ENCODE measurements at places on chromosomes 16 and 17.

- DNase-seq, result no peak
These were observed 650 bp downstream of the KIAA0753 start for GRCh38 chr17:6639586-6640535.

GRCh38 chr17:44581868-44582267, 24.6 kb downstream of the FZD2 start:
- no peak for DNase-seq

DNA sequence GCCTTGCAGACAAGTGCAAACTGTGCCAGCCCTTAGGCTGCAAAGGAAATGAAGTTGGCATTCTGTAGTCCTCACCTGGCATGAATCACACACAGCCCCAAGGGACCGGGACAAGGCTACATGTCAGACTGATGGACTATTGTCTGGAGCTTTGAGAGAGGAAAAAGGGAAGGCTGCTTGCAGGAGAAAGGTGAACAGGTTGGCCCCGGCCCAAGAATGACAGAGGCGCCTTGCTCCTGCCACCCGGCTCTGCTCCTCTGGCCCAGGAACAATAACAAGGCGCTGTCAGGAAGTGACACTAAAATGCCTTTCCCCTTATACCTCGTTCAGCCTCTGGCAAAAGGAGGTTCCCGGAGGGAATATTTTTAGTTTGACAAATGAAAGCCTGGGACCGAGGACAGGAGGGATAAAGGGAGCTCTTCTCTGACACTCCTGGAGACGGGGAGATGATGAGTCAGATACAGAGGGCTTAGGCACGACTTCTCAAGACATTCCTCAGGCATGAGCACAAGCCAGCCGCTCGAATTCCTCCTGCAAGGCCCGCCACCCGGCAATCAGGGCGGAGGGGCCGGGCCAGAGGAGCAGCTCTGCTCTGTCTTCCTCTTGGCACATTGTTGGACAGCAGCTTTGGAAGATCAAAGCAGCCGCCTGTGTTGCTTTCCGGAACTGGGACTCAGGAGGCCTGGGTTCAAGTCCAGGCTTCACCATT, 105.8 kb downstream of the NOG start:
- no peak for DNase-seq

GRCh38 chr17:40056379-40057015, 2.3 kb upstream of the MED24 start:
- no peak for DNase-seq

DNA sequence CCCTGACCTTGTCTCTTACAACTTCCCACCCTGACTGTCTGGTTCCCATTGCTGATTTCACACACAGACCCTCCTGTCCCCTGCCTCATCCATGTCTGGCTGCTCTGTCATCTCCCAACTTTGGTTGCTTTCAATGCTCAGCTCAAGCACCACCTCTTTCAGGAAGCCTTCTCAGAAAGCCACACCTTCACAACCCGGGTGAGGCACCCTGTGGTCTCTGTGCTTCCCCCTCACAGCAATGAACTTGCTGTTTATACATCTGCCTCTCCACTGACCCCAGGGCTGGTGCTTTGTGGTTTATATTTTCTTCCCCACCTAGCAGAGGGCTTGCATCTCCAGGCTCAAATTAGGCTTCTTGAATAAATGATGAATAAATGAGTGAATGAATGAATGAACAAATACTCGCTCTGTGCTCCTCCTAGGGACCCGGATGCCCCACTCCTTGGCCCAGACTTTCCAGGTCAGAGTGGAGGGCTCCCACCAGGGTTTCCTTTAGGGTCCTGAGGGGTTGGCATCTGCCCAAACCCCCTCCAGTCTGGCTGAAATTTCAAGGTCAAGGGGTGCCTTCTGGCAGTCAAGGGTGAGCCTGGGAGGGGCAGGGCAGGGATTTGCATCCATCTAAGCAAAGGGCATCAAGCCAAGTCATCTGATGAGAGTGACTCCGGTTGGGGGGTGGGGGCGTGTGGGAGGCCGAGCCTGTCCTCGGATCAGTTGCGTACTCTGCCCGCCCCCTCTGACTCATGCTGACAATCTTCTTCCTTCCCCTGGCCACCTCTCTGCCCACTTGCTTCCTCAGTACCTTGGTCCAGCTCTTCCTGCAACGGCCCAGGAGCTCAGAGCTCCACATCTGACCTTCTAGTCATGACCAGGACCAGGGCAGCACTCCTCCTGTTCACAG, at the start of gene ITGAX:
Gene ITGAX (plus strand): TSS at position 783 of the 898 bp plus-strand sequence. CDS start 79 bp downstream, at position 862.
- peak; percentile 65 for DNase-seq

DNA sequence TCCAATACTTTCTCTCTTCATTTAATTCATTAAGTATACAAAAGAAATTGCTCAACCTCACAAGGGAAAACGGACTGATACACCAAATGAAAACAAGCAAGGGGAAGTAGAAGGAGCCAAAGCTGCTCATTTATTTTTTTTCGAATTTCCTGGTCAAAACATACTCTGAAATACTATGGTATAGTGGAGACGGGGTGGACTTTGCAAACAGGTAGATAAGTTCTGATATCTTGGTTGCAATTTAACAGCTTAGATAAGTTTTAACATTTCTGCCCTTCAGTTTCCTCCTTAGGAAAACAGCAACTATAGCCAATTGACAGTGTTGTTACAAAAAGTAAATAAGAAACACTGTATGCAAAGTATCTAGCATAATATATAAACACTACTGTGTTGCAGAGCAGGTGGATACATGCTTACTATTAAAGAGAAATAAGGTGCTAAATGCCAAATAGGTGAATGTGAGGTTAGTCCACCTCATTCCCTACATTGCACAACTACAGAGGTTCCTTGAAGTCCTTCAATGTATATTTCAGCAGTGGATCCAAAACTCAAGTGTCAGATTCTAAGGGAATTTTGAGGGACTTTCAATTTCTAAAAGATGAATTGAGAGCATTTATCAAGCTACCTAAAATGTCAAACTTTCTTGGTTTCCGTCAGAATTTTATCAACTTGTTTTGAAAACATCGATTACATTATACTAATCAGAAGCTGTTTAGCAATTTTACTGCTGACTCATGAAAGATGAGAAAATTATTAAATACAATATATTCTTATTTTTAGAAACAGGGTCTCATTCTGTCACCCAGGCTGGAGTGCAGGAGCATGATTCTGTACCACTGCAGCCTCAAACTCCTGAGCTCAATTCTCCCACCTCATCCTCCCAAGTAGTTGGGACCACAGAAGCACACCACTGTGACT, 11.0 kb downstream of the CCDC47 start:
- no peak for DNase-seq

DNA sequence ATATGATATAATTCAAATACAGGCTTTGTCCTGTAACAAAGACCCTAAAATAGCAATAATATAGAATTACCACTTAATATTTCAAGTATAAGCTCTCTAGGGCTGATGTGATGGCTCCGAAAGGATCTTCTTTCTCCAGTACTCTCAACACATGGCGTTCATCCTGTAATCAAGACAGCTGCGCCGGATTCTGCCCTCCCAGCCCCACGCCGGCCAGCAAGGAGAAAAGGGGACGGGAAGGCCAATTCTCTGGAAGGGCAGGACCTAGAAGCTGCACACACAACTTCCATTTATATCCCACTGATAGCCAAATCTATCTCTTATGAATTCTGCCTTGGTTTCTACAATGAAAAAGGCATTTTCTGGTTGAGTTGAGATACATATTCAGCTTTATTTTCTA, 32.0 kb downstream of the CCDC182 start:
- no peak for DNase-seq

- DNase-seq, result no peak
These were observed 215.5 kb downstream of the MRTFB start for GRCh38 chr16:14286368-14287230.

DNA sequence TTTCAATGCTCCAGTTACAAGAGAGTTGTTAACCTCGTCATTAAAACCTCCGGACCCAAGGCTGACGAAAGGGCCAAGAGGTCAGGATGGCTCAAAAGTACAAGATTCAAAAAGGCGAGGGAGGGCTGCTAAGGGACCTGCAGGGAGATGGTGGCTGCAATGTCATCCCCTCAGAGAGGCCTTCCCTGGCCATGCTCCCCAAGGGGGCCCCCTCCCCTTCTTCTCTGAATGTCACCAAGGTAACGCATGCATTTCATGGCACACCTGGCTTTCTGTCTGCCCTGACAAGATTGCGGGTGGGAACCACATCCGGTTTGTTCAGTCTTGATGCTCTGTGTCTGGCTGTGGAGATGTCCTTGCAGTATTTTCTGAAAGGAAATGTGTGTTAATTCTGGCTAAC, 89.9 kb downstream of the C16orf78 start:
- peak; percentile 46 for DNase-seq

- no peak for DNase-seq
These were observed 42.8 kb downstream of the RAB11FIP3 start for GRCh38 chr16:468068-468821.

DNA sequence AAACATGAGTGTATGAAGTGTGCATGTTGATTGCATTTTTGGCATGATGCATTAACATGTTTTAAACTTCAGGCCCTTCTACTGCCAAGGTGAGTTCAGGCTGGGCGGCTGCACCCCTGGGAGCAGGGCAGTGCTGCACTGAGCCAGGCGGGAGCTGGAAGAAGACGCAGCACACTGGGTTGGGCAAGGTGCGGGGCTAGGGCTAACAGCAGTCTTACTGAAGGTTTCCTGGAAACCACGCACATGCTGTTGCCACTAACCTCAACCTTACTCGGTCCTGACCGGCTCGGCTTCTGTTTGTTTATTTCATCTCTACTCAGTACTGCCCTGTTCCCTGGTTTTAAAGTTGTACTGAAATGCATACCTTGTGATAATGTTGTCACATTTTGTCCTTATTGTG, 61.0 kb downstream of the MAP2K4 start:
- DNase-seq, result no peak

DNA sequence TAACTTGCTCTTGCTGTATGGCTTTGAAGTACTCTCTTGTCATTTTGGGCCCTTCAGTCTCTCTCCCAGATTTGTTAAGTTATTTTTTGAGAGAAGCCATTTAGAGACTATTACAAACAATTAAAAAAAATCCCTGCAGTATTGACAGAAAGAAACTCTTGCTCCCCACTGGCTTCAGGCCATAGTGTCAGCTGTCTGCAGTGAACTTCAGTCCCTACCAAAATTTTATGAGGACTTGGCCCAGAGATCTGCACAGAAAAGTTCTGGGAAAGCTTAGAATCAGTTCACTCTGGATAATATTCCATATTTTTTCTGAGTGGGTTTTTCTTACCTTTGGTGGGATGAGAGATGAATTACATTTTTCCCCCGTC, 30.9 kb upstream of the SUPT4H1 start:
- no peak for DNase-seq

DNA sequence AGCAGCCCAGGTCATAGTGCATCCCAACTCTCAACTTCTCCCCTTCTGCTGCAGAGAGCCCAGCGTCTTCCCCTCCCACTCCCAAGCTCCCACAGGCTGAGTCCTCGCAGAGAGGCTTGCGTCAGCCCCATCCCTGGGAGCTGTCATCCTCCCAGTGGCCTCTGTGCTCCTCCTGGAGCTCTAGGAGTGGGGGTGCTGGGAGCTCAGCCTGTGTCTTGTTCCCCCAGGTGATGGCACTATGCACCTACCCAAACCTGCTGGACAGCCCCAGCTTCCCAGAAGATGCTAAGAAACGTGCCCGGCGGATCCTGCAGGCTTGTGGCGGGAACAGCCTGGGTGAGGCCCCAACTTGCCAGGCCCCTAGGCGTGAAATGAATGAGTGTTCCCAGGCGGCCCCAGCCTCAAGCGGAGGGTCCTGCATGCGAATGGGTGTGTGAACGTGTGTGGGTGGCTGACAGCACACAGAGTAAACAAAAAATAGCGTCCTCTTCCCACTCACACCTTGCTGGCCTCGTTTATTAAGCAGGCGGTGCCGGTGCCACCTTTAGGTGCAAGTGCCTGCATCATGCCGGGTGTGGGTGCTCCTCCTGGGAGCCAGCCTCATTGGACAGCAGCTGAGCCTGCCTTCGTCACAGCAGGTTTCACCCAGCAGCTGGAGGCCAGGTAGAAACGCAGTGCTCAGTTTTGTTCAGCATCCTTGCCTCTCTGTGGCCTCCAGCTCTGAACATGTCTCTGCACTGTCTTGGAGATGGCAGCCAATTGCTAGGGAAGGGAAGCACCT, 16.5 kb downstream of the GPT2 start:
- no peak for DNase-seq

- DNase-seq, result no peak
These were observed 187.0 kb upstream of the CACNG3 start for GRCh38 chr16:24069036-24069590.

DNA sequence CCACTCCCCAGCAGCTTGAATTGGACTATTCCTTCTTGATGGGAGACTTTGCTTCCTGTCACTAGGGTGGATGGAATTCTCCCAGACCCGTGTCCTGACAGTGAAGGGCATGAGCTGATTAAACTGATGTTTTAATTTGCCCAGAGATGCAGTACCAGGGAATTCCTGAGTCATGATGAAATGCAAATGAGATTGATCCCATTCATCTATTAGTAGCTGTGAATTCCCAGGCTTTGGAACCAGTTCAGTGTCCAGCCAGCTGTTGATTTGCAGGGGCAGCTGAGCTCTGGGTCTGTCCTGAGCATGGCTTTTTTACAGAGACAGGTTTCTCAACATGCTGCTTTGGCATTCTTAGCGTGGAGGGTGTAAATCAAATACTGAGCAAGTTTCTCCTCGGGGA, 157.9 kb downstream of the PITPNC1 start:
- no peak for DNase-seq

DNA sequence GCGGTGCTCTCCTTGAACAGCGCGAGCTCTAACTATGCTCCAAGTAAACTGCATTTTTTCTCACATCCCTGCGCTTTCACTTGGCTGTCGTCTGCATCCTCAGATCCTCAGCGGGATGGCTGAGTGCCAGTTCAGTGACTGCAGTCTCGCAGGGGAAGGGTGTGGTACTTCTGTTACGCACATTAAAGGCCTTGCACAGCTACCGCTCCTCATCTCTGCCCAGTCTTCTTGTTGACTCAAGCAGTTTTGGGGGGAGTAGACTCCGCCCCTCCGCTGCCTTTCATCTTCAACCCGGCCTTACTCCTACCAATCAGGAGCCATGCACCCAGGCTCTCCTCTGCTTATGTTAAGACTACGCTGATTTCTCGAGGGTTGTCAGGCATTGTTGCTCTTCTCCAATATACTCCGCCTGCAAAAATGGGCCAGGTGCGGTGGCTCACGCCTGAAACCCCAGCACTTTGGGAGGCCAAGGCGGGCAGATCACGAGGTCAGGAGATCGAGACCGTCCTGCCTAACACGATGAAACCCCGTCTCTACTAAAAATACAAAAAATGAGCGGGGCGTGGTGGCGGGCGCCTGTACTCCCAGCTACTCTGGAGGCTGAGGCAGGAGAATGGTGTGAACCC, 10.0 kb downstream of the ATP5PD start:
- DNase-seq, result peak; percentile 54

- DNase-seq, result no peak
These were observed at the start of gene MYL4 for GRCh38 chr17:47208744-47209488. TSS of gene MYL4 (plus strand) at chr17:47209348. CDS start at chr17:47209423, 75 bp downstream.

GRCh38 chr17:66960613-66961012, 3.9 kb upstream of the CACNG4 start:
- DNase-seq, result no peak

DNA sequence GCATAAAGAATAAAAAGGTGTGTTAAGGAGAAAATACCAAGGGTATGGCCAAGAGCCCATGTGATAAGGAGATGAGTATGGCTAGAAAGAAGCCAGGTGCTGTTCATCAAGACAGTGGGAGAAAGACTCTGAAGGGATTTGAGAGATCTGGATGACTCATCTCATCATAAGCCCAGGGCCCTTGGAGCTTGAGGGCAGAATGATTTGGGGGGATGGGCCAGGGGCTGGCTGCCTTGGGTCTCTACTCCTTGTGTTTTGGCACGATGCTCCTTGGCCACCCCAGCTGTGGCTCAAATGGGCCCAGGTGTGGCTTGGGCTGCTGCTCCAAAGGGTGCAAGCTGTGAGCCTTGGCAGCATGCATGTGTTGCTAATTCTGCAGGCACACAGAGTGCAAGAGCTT, 14.5 kb upstream of the TNFRSF13B start:
- no peak for DNase-seq

Measured in stimulated activated CD8-positive, alpha-beta memory T cell treated with anti-CD3 and anti-CD28 coated beads, Interleukin-4, amount 100 ng/mL, for 4 hours (primary cell).